Activated CD8-positive, alpha-beta memory T cell treated with anti-CD3 and anti-CD28 coated beads, Interleukin-2, amount 50 U/mL, for 4 hours (primary cell): ENCODE measurements at places on chromosomes 4 and X.

- no peak for DNase-seq
These were observed 146.8 kb downstream of the ENOX2 start for GRCh38 chrX:130756233-130756632.

DNA sequence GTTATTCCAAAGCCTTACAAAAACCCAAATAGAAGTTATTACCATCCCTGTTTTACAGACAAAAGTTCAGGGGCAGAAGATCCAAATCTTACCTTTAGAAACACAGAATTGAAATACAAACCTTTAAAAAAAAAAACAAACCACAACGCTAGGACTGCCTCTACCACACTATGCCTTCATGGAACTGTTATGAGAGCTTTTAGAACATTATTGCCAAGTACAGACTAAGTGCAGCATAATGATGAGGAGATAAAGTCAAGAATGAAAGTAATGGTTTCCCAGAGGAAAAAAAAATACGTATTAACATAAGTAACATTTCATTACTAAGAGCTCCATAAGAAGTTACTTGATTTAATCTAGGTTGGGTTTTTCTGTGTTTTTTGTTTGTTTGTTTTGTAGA, 34.3 kb downstream of the TSPAN5 start:
- no peak for DNase-seq

DNA sequence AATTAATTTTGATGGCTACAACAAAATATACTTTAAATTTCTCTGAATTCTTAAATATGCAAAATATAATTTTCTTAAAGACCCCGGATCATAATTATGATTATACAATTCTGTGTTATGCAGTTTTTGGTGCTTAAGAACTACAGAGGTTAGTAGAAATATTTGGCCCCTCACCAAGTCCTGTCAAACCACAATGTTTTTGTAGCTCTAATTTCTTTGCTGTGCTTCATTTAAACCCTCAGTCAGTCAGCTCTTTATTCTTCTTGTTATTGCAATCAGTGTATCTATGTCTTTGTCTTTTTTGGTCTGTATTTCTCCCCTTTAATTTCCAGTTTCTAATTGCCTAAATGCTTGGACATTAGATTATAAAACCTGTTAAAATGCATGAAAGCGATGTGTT, 186.1 kb downstream of the CAMK2D start:
- DNase-seq: no peak

DNA sequence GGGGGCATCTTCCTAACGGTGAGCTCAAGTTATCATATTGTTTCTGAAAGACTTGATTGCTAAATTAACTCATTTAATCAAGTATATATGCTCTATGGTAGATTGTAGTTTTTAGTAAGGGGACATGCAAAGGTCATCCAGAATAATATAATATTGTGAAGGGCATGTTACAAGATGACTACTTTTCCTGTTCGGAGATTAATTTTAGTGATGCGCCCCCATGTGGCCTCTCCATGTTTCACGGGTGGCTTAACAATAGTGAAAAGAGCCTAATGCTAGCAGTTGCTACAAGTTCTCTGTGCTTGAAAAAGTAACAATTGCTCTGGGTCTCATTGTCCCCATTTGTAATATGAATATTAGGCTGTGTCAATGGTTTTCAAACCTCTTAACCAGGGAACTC, 12.2 kb downstream of the SMPX start:
- DNase-seq: peak; percentile 34

GRCh38 chrX:19245711-19246269, 97.9 kb upstream of the PDHA1 start:
- DNase-seq: no peak

GRCh38 chrX:49137492-49137891, 14.0 kb upstream of the GPKOW start:
- DNase-seq: no peak

GRCh38 chr4:184349283-184350039, 124.9 kb downstream of the IRF2 start:
- no peak for DNase-seq

DNA sequence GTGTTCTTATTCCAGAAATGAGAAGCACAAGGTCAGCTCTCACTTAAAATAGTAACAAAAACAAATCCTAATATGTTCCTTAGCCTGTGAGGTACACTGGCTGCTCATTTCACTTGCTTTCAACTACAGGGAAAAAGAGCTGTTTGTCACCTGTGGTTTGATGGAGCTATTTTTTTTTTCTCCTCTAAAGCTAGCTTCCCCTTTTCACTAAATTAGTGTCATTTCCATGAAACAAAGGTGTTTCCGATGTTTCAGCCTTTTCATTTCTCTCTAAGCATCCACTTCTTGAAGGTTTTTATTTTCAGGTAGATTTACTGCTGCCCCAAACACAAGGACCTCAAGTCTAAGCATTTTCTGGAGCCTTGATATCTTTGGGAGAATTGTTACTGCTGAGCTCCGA, 148.6 kb downstream of the RBMX2 start:
- DNase-seq: no peak

DNA sequence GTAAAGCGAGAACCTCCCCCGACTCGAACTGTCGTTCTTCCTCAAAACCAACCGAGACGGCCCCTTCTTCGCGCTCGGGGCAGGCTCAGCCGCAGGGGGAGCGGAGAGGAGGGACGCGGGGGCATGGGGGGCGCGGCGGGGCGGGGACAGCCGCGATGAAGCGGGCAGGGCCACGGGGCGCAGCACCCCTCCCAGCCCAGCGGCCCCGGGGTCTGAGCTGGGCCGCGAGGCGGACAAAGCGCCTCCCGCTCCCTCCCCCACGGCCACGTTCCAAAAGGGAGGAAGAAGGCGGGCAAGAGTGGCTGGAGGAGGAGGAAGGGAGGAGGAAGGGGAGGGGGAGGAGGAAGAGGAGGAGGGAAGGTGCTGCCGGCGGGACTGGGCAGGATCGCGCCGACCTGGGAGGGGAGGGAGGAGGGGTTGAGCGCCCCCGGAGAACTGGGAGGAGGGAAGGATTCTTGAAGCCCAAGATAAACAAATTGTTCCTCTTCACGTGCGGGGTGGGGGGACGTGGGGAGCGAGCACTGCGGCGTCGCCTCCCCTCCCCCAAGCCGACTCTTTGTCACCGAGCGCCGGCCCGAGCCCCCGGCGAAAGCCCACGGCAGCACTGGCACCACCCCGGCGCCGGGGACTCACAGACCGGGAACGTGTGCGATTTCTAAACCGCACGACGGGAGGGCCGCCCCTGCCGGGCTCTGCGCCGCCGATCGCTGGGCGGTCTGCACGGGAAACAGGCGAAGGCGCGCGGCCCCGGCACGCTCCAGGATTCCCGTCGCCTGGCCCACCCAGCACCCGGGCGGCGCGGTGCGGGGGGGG, 2.9 kb downstream of the MAML3 start:
- peak; percentile 79 for DNase-seq

DNA sequence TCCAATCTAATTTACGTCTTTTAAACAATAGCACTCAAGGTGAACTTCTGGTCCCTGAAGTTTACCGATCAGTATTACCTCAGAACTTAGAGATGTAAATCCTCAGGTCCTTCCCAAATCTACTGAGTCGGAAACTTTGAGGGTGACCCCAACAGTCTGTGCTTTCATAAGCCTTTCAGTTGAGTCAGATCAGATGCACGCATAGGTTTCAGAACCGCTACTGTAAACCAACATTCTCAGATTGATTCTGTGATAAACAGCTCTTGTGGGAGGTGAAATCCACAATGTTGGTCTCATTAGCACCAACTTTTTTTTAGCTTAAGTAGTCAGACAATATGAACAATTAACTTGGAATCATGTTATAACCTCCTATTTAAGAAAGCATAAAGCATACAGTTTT, 86.0 kb downstream of the WWC2 start:
- no peak for DNase-seq
